AG09319 (cell line): ENCODE measurements at places on chromosomes 5 and 9.
A peak's percentile ranks its signal among the peaks of the same experiment; 100 is the strongest.

DNA sequence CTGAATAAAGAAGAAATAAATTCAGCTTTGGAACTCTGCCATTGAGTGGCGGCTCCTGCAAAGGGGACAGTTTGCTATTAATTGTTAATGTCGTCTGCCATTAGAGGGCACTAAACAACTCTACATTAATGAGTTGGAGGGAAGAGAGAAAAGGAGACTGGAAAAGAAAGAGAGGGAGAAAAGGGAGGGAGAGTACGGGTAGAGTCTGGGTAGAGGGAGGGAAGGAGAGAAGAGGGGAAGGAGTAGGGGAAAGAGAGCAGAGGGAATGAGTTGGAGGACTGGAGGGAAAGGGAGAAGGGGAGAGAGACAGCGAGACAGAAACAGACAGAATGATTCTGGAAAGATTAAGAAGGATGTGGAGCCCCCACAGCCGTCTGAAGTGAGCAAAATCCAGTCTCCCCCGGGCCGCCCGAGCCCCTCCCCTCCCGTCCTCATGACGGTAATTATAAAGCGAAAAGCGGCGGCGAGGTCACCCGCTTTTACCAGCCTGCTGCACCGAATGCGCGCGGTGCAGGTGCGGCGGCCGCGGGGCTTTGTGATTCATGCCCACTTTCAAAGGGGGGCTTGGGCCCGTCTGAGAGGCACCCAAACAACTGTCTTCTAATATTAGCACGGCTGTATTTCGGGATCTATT is 1.9 kb upstream of the FST start:
- no peak for DNase-seq

DNA sequence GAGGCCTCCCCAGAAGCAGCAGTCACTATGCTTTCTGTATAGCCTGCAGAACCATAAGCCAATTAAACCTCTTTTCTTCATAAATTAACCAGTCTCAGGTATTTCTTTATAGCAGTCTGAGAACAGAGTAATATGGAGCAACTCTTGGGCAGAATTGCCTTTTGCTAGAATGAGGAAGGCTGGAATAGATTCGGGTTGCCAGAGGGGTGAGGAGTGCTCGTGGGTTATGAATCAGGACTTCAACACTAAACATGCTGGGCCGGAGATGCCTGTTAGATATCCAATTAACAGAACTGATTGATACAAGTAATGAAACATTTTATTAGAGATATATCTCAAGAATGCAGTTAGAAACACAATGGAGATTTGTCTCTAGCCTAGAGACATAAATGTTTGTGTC is 140.9 kb upstream of the MAP3K1 start:
- no peak for DNase-seq

GRCh38 chr5:156497804-156498208 is 170.8 kb downstream of the SGCD start:
- no peak for DNase-seq

GRCh38 chr5:175696139-175696854 is 38.4 kb downstream of the HRH2 start:
- no peak for DNase-seq

GRCh38 chr5:5246736-5247135 is 106.6 kb downstream of the ADAMTS16 start:
- no peak for DNase-seq

- no peak for DNase-seq
Observed at GRCh38 chr5:109929376-109929775, 239.6 kb downstream of the MAN2A1 start.

GRCh38 chr9:1231998-1232919 is 182.1 kb downstream of the DMRT2 start:
- DNase-seq: peak; percentile 72

DNA sequence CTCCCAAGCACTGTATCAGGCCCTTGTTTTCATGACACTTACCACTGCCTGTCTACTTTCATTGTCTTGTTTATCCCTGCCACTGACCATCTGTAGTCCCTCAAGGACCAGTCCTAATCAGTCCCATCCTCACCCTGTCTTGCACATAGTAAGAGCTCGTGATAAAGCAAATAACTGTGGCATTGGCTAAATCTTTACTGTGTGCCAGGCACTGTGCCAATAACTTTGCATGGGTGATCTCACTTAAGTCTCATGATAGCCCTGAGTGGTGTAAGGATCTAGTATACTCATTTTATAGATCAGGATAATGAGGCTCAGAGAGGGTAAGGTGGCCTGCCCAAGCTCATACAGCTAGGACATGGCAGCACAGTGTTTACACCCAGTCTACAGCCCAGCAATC is 5.6 kb downstream of the CDX1 start:
- DNase-seq: no peak

DNA sequence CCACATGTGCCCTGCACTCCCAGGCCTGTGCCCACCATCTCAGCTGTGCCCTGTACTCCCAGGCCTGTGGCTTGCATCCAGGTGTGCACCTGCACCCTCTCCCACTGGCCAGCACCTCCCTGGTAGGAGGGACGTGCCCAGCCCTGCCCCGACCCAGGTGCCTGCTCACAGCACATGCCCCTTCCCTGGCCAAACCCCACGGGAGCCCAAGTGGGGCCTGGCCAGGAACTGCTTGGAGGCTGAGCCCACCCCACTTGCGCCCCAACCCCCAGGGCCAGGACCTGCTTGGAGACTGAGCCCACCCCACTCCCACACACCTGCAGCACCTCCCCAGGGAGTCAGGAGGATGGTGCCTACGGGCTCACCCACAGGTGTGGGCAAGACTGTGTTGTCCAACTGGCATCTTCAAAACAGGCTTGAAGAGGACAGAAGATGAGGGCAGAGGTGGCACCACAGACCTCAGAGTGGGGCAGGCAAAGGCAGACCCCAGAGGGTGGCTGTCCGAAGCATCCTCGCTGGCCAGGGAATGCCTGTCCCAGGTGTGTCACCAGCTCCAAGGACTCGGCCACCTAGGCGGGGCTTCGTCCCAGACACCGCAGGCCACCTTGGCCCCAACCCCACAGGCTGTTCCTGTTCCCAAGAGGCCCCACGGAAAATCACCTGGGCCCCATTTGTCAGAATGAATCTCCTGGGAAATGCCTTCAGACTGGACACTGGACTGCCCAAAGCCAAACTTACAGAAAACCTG is 10.8 kb downstream of the ZDHHC11B start:
- DNase-seq: no peak

DNA sequence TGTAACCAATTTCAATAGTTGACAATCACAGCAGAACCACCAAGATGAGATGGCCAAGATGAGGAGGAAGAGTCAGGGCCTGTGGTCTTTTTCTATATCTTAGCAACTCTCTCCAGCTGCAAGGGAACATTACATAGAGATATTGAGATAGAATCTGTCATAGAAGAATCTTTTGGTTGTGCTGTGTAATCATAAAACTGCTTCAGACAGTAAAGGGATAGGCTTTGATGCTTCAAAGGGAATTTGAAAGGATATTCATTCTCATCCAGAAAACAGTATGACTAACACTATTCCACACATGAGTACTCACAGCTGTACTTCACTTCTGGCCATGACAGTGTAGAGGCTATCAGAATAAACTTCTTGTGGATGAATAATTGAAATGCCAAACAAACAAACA is 145.9 kb downstream of the YIPF5 start:
- no peak for DNase-seq

DNA sequence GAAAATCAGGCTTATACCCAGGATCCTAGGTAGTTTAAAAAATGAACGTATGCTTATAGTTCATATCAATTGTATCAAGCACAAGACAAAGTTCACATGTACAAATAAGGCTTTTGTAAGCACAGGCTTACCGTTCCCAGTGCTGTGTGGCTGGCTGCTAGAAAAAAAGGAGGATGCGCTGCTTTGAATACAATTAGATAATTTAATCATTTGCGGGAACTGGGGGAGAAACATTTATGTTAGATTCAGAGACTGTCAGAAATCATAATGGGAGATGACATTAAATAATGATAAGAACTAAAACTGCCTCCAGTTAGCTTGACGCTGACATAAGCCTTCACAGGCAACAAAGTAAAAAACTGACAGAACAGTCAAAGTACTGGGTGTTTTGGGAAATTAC is 93.2 kb downstream of the FNBP1 start:
- no peak for DNase-seq

DNA sequence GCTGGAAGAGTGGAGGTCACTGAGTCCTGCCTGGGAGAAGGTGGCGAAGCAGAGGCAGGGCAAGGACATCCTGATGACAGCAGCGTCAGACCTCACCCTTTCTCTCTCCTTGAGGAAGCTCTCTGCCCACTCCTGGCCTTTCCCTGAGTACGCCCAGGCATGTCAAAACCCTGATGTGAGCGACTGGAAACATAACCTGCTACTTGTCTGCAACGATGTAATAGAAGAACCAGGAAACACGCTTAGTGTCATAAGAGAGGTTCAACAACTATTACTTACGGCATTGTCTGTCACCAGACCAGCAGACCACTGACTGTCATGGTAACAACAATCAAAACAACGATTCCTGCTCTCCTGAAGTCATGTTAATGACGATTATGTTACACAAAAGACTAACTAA is 152.4 kb downstream of the ACTL7B start:
- no peak for DNase-seq

DNA sequence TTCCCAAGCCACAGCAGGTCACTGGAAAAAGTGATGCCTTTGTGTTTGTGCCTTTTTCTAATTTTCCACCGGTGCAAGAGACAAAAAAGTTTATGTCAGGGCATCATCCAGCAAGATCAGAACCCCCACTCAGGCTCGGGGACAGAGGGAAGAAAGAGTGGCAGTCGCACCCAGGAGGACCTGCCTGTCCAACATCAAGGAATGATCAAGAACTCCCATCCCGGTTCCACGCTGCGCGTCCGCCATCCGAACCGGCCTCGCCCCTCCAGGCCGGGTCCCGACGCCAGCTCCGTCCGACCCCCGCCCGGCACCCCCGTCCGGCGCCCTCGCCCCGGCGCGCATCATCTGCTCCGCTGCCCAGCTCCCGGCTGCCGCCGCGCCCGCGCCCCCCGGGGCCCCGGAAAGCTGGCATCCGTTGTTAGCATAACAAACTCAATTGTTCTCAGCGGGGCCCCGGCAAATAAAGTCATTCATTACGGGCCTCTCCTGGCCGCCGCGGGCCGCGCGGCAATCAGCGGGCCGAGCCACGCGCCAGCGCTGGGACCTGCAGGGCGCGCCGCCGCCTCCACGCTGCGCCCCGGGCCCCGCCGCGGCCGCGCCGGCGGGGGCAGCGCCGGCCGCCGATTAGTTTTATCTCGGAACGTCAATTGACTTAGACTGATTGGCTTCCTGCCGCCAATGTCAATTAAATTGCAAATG is 48.1 kb downstream of the PAX5 start:
- DNase-seq: no peak

GRCh38 chr5:45508135-45508534 is 188.0 kb downstream of the HCN1 start:
- DNase-seq: no peak

DNA sequence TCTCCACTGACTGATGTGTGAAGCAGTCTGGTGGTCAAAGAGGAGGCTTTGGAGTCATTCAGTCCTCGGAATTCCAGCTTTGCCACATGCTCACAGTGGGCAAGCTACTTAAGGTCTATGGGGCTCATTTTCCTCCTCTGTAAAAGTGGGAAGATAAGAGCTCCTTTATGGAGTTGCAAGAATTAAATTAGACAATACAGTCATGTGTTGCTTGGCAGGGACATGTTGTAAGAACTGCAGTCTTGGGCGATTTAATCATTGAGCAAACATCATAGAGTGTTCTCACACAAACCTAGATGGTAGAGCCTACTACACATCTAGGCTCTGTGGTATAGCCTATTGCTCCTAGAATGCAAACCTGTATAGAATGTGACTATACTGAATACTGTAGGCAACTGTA is 253.9 kb downstream of the SH3GL2 start:
- DNase-seq: no peak

- no peak for DNase-seq
Observed at GRCh38 chr5:144453753-144454152, 283.1 kb downstream of the KCTD16 start.

DNA sequence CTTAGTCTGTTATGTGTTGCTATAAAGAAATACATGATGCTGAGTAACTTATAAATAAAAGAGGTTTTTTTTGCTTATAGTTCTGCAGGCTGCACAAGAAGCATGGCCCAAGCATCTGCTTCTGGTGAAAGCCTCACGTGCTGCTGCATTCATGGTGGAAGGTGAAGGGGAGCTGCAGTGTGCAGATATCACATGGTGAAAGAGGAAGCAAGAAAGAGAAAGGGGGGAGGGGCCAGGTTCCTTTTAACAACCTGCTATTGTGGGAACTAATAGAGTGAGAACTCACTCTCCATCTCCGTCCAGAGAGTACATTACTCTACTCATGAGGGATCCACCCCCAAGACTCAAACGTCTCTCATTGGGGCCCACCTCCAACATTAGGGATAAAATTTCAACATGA is 12.5 kb upstream of the PARP8 start:
- DNase-seq: no peak

- no peak for DNase-seq
Observed at GRCh38 chr5:55829956-55830355, 21.2 kb upstream of the IL31RA start.
